Kasumi-1 (cell line): ENCODE measurements at places on chromosomes 7 and 10.

DNA sequence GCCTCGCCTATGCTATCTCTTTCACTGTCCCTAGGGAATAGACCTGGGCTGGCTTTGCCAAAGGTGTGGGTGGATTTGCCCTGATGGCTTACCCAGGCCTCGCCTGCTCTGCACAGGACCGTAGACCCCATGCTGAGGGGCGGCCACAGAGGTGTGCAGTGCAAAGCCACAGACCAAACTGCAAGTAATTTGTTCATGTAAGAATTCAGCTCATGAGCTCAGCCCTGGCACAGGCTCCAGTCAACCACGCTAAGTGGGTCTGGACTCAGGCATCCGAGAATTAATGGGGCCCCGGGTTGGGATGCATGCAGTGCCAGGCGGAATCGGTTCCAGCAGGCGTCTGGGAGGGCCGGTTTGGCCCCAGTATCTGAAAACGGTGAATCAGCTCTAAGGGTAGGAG is 445.2 kb downstream of the DNAJB6 start:
- DNase-seq: no peak

GRCh38 chr7:51126324-51126723 is 190.3 kb downstream of the COBL start:
- no peak for DNase-seq

DNA sequence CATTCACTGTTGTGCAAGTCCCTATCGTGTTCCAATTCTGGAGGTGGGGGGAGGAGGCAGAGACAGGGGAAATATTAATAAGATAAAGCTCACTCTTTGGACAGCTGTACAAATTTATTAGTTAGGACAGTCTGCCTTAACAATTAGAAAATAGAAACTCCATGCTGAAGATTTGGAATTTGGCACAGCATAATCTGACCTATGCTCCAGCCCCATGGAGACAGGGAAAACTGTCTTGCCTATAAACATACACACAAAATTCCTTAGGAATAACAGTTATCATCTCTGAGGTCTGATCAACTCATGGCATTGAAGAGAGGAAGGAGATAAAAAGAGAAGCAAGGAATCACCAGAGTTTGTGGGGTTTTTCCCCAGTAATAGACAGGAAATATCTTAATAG is 335.4 kb upstream of the MEOX2 start:
- DNase-seq: no peak

DNA sequence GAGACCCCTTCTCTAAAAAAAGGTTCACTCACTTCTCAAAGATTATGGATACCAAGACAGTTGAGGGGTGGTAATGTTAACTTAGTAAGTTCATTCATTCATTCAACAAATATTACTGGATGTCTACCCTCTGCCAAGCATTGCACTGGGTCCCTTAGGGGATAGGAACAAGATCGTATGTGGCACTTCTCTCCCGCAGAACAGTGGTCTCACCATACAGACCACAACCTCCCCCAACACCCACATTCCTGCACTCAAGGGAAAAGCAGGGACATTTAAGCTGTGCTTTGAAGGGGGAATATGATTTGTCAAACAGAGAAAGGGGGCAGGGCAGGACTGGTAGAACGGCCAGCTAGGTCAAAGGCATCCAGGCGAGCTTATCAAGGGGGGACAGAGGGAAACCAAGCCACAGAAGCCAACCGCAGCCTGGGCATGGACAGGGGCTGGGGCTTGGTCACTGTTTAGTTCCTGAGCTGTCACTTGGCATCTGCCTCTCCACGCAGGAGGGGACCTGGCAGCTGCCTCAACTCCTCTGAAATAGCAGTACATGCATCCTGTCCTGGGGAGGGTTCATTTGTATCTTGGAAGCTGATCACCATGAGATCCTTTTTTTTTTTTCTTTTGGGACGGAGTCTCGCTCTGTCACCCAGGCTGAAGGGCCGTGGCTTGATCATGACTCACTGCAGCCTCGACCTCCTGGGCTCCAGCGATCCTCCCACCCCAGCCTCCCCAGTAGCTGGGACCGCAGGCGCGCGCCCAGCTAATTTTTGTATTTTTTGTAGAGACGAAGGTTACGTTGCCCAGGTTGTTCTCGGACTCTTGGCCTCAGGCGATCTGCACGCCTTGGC is 949 bp upstream of the CLIP2 start:
- no peak for DNase-seq

- DNase-seq: no peak
These were observed 641.4 kb upstream of the MGMT start for GRCh38 chr10:128825626-128826025.

- DNase-seq: no peak
These were observed 895 bp upstream of the ZNF804B start for GRCh38 chr7:88758381-88759229.

- DNase-seq: no peak
These were observed 354.1 kb downstream of the PCLO start for GRCh38 chr7:82808633-82809032.
